ENCODE measurements at places on chromosomes 12 and 14. TPM values are rescaled to one million over a fixed set of nuclear protein-coding genes. Genes with fewer than 3 reads are reported as not detected.

GRCh38 chr14:88919502-88919901, 95.1 kb downstream of the TTC8 start:
- no peak for ATAC-seq

- no peak for ATAC-seq
Observed at GRCh38 chr12:122979001-122979907, 1.2 kb upstream of the ARL6IP4 start.

Gene LBHD2
- not detected for total RNA-seq

Gene PNP
- total RNA-seq: 17.9 TPM

Gene HOXC11
- total RNA-seq: 0.48 TPM
